NCI-H526 treated with DMSO at 0.1 percent for 48 hours (cell line): ENCODE measurements at places on chromosomes 1 and 21.

- DNase-seq: peak; percentile 8
These were observed 41.9 kb upstream of the TNFRSF1B start for GRCh38 chr1:12124693-12125421.

GRCh38 chr1:100924212-100924611 is 28.3 kb downstream of the SLC30A7 start:
- no peak for DNase-seq

DNA sequence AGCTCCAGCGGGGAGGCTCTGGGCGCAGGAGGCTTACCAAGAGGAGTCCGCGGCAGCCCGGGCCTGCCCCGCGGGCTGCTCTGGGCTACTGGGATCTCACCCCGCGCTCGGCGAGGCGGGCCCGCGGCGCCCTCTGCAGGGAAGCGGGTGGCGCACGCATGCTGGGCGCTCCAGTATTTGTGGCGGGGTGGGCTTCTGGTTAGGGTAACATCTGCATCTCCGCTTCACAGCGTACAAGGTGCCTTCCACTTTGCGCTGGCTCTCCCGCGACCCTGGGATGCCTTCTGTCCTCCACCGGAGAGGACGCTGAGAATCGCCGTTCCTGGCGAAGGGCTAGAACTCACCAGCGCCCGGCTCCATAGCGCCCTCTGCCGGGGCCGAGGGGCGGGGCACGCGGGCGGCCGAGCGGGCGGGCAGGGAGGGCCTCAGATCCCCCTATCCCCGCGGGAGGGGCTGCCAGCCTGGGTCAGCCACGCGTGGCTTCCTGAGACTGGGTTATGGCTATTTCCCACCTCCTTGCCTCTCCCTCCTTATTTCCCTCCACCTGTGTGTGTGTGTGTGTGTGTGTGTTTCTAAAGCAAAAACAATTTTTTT is 46.6 kb upstream of the CTBS start:
- DNase-seq: peak; percentile 58

DNA sequence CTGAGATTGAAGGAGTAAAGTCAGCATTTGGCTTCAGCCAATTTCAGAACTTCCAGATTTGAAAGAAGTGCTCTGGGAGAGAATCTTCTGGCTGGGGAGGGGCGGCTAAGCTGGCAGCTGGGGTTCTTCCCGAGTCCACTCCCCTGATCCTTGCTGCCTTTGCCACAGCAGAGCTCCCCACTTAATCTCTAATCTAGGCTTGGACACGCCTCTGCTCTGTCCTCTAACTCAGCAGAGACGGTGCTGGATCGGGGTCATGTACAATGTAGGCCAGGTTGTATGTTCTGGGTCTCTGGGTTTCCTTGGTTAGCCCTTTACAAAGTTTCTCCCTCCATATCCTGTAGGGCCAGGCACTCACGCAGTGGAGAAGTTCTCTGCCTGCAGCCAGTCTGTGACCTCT is 10.1 kb upstream of the GSTM3 start:
- DNase-seq: no peak

- no peak for DNase-seq
These were observed 387.6 kb downstream of the LTN1 start for GRCh38 chr21:28604946-28605537.

DNA sequence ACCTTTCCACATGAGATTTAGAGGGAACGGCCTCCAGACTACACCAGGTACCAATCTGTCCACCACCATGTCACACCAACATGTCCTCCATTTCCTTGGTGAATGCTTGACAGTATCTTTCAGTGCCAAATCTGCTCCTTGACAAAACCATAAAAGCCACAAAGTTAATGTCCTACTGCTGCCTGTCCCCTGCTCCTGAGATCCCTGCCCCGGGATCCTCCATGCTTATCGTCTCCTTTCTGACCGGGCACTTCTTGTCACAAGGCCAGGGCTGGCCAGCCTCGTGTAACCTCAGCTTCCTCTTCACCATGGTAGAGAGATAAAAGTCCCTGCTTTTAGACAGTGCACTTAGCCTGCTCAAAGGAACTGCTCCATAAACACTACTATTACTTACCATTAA is 136.2 kb downstream of the NAV1 start:
- no peak for DNase-seq

DNA sequence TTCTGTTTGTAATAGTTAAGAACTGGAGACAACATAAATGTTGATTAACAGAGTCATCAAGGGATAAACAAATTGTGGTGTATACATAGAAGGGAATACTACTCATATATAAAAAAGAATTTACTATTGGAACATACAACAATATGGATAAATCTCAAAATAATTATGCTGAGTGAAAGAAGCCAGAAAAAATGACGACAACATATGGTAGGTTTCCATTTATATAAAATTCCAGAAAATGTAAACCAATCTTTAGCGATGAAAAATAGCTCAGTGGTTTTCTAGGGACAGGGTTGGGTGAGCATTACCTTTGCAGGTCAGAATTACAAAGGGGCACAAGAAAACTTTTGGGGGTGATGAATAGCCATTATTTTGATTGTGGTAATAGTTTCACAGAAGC is 431.6 kb downstream of the PTPRU start:
- no peak for DNase-seq

DNA sequence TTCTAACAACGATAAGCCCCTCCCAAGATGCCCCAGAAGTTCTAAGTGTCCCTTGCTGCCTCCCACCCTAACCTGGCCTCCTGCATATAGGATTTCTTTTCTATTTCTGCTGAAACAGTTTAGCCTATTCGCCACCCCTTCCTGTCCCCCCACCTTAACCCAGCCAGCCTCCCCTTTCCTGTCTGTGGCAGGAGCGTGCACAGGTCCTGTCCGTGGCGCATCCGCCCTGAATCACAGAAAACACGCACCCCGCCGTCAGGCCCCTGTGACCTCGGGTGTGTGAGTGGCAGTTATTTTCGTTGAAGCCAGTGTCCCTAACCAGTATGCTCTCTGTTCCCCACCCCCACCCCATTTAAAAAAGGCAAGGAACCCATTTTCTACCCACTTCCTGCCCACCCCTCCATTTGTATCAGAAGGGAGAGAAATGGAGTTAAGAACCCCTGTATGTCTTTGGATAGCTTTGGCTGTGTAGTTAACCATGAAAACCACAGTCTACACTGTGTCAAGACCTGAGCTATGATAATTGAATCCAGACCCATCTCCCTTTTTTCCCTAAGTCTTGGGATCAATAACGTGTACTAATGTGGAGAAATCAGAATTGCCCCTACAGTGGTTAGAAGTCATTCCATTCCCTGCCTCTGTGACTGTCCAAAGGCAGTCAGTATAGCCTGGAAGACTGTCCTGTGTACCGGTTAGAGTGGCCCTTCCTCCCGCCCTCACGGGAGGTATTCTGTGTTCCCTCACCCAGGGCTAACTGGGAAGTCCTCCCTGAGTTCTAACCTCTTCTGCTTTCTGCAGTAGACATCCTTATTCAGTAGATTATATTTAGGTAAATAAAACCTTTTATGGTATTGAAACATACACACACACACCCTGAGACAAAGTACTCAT is 1.8 kb downstream of the PLEKHO1 start:
- DNase-seq: no peak

GRCh38 chr1:39238476-39238875 is 34.0 kb downstream of the MACF1 start:
- DNase-seq: no peak

DNA sequence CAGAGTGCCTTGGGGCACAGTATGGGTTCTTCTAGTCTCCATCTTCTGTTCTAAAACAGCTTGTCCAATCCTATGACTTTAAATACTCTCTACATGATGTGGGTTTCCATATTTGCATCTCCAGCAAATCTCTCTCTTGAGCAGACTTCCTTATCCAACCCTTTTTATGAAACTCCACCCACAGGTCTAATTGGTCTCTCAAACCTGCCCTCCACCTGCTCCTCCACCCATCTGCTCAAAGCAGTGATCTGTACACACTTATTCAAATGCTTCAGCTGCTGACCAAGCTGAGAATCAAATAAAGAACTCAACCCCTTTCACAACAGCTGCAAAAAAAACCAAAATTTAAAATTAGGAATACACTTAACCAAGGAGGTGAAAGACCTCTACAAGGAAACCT is 11.5 kb downstream of the MCOLN2 start:
- DNase-seq: peak; percentile 21
